ENCODE measurements at places on chromosomes 5 and 9. TPM values are rescaled to one million over a fixed set of nuclear protein-coding genes. Genes with fewer than 3 reads are reported as not detected.

The EGFLAM gene
- total RNA-seq, result 1.6 TPM

The OSMR gene
- total RNA-seq, result 135 TPM

The TAS2R1 gene
- total RNA-seq, result not detected

The CLIC3 gene
- 3.2 TPM for total RNA-seq

The NUTM2F gene
- not detected for total RNA-seq

The FAM53C gene
- total RNA-seq, result 27.2 TPM

The SOX30 gene
- not detected for total RNA-seq

The ACER2 gene
- 10.5 TPM for total RNA-seq

The GRAMD2B gene
- 9.3 TPM for total RNA-seq

The ACO1 gene
- 75.0 TPM for total RNA-seq

The AIF1L gene
- total RNA-seq, result 0.75 TPM

The CLINT1 gene
- total RNA-seq, result 50.2 TPM

The PCDHGC3 gene
- 95.9 TPM for total RNA-seq

The SLC36A3 gene
- total RNA-seq, result not detected

The OTULINL gene
- total RNA-seq, result 0.06 TPM

The OR1J2 gene
- total RNA-seq, result not detected

The ANKRD33B gene
- 2.2 TPM for total RNA-seq

The EMB gene
- 1.0 TPM for total RNA-seq

The HACD4 gene
- total RNA-seq, result 1.3 TPM

The CORO2A gene
- total RNA-seq, result 0.44 TPM

The CCL21 gene
- 0.81 TPM for total RNA-seq

The TSSK1B gene
- 0.12 TPM for total RNA-seq

The TSPAN17 gene
- total RNA-seq, result 19.3 TPM

The SAXO1 gene
- 0.20 TPM for total RNA-seq

The GLT6D1 gene
- not detected for total RNA-seq

The IL33 gene
- total RNA-seq, result 127 TPM

The RASGRF2 gene
- 0.56 TPM for total RNA-seq

The ELOVL7 gene
- total RNA-seq, result 0.12 TPM

The ADAMTS12 gene
- total RNA-seq, result 20.8 TPM

The NOXA1 gene
- total RNA-seq, result 0.12 TPM

The ZNF462 gene
- total RNA-seq, result 9.5 TPM

The ABCA1 gene
- total RNA-seq, result 32.9 TPM

The GIN1 gene
- total RNA-seq, result 2.4 TPM

The MGAT1 gene
- 151 TPM for total RNA-seq

The LCN1 gene
- total RNA-seq, result not detected

The GLDC gene
- total RNA-seq, result 1.3 TPM

The MED27 gene
- total RNA-seq, result 12.7 TPM

The C9orf152 gene
- not detected for total RNA-seq

The FOXE1 gene
- not detected for total RNA-seq

The SUB1 gene
- total RNA-seq, result 280 TPM

The CTSV gene
- not detected for total RNA-seq

The LTC4S gene
- total RNA-seq, result 20.0 TPM

The UAP1L1 gene
- total RNA-seq, result 6.0 TPM

The OBP2A gene
- total RNA-seq, result not detected

The ANKRD34B gene
- total RNA-seq, result not detected
